Activated CD8-positive, alpha-beta T cell treated with anti-CD3 and anti-CD28 coated beads for 36 hours (primary cell): ENCODE measurements at places on chromosomes 1 and 21. TPM values are rescaled to one million over a fixed set of nuclear protein-coding genes. Genes with fewer than 3 reads are reported as not detected.

DNA sequence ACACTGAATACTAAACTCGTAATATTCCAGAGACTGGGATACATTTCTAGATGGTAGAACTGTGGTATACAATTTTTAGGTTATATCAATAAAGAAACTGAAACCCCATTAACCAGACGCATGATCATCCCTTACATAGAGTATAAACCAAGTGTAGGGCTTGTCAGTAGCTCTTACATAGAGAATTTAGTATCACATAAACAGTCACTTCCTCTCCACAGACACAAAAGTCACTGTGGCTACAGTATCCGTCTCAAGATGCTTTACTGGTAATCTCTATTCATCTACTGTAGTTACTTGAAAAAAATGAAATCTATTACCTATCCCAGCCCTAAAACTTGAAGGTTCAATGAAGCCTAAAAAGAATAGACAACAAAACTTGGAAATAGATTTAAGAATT is 252.3 kb upstream of the TMPRSS15 start:
- DNase-seq: no peak

GRCh38 chr1:164423136-164423535 is 135.8 kb upstream of the PBX1 start:
- DNase-seq: no peak

DNA sequence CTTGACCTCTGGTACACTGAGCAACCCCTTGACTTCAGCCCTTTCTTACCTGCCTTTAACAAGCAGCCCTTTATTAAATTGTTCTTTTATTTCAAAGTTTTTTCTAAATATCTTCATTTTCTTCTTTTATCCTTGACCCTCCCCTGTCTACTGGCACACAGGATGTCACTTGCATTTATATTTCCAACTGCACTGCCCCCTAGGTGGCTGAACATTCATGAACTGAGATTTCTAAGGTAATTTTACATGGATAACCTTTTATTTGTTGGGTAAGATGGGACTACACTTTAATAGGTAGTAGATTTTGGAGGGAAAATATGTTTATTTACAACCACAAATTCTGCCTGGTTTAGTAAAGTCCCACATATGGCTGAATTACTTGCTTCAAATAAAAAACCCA is 190.0 kb downstream of the ATP6V1G3 start:
- DNase-seq: peak; percentile 8

- DNase-seq: peak; percentile 72
Measured at GRCh38 chr21:17688912-17689874, 76.5 kb upstream of the BTG3 start.

DNA sequence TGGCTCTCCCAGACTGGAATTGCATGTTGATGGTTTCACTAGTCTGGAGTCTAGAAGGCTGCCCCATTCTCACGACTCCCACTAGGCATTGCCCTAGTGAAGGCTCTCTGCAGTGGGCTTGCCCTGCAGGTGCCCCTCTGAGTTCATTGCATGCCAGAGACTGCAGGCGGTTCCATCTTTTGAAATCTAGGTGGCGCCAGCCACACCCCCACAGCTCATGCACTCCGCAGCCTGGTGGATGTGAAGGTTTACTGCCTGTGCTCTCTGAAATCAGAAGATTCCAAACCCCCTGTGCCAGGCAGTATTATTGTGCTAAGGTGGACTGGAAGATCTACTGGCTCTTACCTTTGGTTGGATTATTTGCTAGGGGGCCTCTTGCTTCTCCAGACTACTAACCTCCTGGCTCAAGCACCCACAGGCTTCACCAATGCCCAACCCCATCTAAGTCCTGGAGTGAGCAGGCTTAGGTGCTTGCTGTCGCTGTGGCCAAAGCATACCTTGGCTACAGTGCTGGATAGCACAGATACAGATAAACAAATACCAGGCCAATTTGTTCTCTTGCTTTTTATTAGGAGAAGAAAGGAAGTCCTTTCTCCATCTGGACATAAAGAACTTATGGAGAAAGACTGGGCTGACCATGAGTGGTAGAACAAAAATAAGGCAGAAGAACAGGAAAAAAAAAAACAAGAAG is 83.5 kb upstream of the SIM2 start:
- DNase-seq: no peak

GRCh38 chr1:75985827-75986226 is 53.6 kb upstream of the ASB17 start:
- no peak for DNase-seq

DNA sequence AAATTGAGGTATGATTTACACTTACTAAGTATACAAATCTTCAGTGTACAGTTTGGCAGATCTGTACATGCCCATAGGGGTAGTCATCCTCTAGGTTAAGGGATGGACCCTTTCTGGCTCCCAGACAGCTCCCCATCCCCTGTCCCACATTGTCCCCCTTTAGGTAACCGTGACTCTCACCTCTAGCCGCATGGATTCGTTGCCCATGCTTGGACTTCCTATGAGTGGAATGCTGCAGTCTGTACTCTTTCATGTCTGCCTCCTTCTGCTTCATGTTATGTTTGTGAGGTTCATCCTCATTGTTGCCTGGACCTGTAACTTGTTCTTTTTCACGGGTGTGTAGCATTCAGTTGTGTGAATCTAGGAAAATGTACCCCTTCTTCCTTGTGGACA is 20.3 kb downstream of the SLC37A1 start:
- no peak for DNase-seq

DNA sequence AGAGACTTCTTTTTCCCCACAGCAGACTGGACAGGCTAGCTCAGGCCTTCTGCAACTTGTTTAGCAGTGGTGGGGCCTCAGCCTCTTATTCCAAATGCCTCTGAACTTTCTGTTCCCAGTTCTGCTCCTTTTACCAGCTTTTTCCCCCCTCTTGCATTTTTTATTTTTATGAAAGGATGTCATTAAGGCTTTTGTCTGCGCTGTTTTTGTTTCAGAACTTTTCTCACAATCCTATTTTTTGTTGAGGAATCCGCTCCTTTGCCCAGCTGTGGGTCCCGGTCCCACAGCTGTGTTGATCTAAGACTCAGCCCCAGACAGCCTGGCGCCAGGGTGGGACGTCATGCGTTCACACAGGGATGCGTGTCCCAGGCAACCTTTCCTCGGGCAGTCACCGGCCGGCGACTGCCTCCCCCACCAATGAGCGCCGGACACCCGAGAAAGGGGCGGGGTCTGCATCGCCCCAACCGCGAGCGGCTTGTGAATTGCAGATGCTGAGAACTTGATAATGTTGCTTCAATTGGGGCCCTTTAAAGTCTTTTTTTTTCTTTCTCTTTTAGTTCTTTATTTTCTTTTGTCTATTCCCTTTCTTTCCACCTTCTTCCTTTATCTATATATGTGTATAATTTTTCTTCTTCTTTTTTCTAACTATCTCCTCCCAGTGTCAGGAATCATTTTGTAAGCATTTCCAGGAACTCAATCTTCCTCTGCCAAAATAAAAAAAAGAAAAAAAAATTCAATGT is 3.0 kb upstream of the ID3 start:
- peak; percentile 55 for DNase-seq

DNA sequence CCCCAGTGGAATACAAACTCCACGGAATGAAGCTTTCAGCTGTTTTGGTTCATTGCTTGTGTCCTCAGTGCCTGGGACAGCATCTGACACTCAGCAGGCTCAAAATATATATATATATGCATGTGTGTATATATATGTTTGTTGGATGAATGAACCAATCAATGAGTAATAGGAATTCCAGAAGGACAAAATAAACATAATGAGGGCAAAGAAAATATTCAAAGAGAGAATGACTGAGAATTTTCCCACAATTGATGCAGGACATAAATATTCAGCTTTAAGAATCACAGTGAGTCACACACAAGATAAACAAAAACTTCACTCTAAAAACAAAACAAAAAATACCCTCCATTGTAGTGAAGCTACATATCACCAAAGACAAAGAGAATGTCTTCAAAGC is 64.0 kb downstream of the CHD5 start:
- no peak for DNase-seq

DNA sequence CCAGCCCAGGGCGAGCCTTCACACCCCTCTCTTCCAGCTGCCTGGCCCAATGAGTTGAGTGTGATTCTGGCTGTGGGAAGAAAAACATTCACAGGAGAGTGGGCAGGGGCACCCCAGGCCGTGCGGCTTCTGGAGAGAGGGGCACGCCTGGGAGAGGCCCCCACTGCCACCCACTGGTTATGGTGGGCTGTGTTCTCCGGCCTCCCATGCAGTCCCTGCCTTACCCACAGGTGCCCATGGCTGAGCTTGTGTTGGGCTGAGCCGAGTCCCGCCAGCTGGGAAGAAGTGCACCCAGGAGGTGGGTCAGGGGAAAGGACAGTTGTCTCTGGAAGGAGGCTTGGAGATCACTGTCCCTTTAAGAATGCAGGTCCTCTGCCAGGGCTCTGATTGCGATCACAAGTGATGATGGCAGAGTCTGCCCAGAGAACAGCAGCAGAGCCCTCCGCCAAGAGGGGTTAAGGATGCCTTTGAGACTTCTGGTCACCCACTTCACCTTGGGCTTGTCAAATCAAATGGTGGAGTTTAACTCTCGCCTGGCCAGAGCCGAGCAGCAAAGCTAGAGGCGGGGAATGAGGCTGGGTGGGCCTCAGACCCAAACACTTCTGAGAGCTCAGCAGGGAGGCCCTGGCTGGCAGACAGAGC is 124.7 kb upstream of the ARHGEF16 start:
- no peak for DNase-seq

DNA sequence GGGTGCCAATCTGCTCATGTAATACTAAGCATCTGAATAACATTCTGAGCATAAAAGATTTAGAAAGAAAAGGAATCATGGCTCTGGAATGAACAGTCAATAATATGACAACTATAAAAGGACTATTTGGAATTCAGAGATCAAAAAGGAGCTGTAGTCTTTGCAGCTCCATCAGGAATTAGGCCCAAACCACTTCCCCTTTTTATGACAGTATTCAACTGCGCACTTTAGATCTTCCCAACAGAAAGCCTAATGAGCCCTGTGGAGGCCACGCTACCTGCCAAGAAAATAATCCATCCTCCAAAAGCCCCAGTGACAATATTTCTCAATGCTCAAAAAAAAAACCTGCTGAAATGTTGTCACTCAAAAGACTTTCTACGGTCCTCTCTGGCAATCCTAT is 163.2 kb downstream of the SNX7 start:
- DNase-seq: no peak

DNA sequence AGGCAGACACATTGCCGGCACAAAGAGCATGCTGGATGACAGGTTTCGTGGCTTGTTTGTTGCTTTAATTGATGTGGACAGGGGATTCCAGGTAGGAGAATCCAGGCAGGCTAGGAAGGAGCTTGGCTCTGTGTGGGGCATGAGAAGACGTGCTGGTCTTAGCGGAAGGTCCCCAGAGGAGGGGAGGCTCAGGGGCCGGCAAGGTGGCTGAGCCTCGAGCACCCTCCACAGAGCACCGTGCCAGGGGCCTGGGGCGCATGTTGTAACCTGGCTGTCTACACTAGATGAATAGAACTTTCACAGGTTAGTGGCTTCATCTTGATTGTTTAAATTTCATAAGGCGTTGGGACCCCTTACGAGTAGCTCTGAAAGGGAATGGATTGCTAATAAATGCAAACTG is 223.1 kb downstream of the CAMTA1 start:
- DNase-seq: no peak

DNA sequence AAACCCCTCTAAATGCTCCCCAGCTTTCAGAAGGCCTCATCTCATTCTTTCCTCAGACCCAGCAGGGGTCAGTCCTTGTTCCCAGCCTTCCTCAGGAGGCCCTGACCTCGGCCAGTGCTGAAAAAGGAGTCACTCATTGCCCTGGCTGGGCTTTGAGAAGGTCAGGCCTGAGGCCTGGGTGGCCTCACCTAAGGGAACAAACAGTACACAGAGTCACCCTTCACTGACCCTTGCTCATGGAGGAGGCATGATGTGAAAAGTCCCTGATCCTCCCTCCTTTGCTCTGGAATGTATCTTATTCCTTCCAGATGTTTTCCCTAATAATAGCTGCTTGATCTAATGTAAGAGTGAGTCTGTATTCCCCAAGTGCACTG is 117.7 kb upstream of the SLC44A3 start:
- DNase-seq: no peak

DNA sequence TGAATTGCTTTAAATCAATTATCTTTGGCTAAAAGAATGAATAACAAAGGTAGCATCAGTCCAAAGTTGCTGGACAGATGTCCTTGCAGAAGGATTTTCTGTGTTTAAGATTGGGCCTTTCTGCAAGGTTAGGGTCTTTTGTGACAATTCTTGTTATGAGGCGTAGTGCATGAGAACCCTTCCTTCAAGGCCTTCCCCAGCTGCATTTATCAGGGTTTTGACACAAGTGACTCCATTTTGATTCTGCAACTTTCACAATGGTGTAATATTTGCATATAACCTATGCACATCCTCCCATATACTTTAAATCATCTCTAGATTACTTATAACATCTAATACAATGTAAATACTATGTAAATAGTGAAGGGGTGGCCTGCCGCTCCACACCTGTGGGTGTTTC is 1.1 kb upstream of the SETD4 start:
- DNase-seq: no peak

- DNase-seq: no peak
Measured at GRCh38 chr1:1421147-1421906, at the start of gene ANKRD65. Gene ANKRD65, minus strand, starts transcription at chr1:1421276. Its CDS starts 271 bp downstream, at chr1:1421005.

Gene AGT
- total RNA-seq: not detected

Gene RPTN
- not detected for total RNA-seq

Gene FLG2
- total RNA-seq: not detected

Gene CTH
- 35.0 TPM for total RNA-seq

Gene LCE6A
- total RNA-seq: not detected

Gene TLCD4
- 0.32 TPM for total RNA-seq

Gene S100A4
- 109 TPM for total RNA-seq
